ENCODE measurements at places on chromosomes 3 and 15.

GRCh38 chr3:63390710-63391230, 112.7 kb downstream of the SYNPR start:
- no peak for DNase-seq

DNA sequence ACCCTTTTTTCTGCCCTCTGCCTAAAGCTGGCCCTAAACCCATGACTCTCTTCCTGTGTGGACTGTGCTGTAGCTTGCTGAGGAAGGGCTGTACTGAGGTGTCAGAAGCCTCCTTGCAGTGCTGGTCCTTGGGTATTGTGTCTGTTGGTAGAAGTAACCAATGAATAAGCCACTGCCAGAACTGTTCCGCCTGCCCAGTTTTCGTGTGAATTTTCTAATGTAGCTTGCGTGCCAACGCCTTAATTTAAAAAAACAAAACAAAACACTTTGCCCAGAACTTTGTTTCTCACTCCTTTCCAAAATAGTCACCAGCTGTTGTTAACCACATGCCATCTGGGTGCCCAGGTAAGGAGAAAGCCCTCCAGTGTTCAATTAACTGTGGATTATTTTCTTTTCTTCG, 101.9 kb downstream of the KLHL25 start:
- peak; percentile 16 for DNase-seq

- DNase-seq, result no peak
Observed at GRCh38 chr15:95826412-95827195, 503.9 kb upstream of the NR2F2 start.

GRCh38 chr15:29046977-29047376, 161.2 kb downstream of the APBA2 start:
- DNase-seq, result no peak

- DNase-seq, result no peak
Observed at GRCh38 chr3:142272200-142272891, 47.0 kb upstream of the GK5 start.

DNA sequence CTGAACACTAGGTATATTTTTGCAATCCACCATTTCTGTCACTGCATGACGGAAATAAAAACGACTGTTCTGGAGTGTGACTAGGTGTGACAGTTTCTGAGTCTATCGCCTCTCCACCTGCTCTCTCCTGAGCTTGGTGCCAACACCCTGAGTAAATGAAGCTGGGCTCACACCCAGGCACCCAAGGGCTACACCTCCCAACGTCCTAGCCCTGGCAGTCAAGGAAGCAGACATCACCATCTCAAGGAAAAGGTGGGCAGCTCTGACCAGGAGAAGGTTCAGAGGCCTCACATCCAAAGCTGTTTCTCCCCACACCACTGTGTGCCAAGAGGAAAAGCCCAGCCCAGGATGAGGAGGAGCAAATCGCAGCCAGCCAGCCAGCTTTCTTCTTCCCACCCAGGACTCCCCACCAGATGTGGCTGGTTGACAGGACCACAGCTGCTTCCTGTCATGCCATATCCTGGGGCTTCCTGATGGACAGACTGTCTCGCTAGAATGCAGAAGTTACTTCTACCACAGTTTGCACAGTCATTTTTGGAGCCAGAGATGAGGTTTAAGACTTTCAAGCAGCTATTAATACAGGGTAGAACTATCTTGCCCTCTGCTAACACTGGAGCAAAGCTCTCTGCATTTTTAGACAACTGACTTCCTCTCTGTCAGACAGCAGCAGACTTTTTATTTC, 3.3 kb downstream of the SCAMP2 start:
- peak; percentile 87 for DNase-seq

- DNase-seq, result no peak
Observed at GRCh38 chr3:156350781-156351180, 204.1 kb downstream of the SSR3 start.

DNA sequence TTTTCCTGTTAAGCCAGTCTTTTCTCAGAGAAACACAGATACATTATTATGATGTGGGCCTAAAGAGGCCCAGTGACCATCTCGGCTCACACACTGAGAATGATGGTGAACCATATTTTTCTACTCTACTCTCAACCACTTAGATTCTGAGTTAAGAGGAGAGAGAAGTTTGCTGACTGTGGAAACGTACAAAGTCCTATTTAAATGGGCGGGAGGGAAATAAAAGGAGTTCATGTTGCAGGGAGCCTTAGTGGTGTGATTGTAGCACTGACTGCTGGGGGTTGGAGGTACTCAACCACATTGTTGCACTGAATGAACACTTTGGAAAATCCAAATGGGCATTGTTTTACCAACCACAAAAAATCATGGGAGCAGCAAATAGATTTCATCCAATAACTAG, 51.0 kb downstream of the ATP8B4 start:
- DNase-seq, result no peak

- DNase-seq, result peak; percentile 23
Observed at GRCh38 chr15:35496585-35496984, 49.4 kb downstream of the DPH6 start.

DNA sequence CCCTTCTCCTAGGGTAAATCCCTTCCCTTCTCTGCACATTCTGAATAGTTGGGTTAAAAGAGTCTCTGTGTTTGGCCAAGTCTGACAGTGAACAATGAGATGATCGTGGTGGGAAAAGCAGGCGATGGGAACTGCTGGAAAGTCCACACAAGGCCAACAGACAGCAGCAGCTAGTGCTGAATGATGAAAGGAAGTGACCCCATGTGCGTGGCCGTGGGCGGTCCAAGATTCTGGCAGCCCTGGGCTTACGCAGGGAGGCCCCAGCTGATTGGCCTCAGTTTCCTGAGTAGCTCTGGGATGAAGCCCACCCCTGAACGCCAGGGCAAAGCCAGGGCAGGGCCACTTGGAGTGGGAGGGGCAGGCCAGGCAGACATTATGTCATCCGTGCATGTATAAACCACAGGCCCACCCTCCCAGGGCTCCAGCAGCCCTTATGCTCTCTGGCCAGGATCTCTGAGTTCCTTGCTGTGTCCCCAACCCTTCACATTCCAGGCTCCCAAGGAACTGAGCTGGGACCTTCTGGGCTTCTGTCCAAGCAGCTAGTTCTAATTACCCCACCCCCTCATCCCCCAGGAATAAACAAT, 57.8 kb downstream of the CDC25A start:
- peak; percentile 13 for DNase-seq

DNA sequence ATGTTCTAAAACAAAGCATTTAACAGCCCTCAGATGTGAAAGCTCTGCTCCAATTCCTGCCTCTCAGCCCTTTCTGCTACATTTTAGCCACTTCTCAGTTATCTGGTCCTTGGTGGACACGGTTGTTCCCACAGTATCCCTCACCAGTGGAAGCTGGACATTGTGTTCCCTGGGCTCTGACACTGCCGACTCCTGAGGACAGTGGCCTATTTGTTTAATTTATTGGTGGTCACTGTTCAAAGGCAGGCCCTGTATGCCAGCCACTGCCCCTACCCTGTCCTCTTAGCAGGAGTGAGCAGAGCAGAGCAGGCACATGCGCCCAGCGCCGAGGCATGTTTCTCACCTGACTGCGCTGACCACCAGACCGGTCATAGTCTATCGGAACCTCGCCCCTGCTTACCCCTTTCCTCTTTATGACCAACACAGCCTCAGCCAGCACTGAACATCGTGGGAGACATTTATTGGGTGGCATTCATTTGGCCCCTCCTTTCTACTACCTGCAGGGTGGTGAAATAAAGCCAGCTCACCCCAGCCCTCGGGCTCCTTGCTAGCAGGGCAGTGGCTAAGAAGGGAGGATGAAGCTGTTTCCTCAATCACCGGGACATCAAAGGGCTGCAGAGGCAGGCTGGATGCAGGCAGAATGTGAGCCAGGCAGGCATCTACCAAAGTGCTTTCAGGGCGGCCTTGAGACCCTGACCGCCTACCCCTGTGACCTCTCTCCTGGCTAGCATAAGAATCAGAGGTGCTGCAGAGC, 54.3 kb upstream of the HACD2 start:
- no peak for DNase-seq

GRCh38 chr3:36411587-36411986, 31.3 kb downstream of the STAC start:
- DNase-seq, result peak; percentile 56

DNA sequence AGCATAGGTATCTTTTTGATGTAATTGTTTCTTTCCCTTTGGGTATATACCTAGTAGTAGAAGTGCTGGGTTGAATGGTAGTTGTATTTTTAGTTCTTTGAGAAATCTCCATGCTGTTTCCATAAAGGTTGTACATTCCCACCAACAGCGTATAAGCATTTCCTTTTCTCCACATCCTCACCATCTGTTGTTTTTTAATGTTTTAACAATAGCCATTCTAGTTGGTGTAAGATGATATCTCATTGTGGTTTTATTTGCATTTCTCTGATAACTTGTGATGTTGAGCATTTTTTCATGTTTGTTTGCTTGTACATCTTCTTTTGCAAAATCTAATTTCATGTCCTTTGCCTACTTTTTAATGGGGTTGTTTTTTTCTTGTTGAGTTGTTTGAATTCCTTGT, 80.0 kb upstream of the TMC3 start:
- DNase-seq, result no peak
